ENCODE measurements at places on chromosomes 7 and 10.

DNA sequence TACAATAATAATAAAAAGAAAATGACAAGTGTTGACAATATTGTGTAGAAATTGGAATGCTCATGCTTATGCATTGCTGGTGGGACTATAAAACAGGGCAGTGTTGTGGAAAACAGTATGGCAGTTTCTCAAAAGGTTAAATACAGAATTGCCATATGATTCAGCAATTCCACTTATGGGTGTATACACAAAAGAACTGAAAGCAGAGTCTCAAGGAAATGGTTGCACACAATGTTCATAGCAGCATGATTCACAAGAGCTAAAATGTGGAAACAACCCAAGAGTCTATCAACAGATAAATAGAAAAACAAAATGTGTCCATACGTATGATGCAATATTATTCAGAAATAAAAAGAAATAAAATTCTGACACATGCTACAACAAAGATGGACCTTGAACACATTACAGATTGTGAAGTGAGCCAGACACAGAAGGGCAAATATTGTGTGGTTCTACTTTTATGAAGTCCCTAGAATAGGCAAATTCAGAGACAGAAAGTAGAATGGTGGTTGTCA is 64.8 kb upstream of the GRM8 start:
- DNase-seq, result no peak

- DNase-seq, result no peak
Measured at GRCh38 chr7:108097703-108098102, 32.5 kb downstream of the LAMB4 start.

GRCh38 chr7:50962281-50962883 is 179.7 kb upstream of the GRB10 start:
- DNase-seq, result no peak

- DNase-seq, result no peak
Measured at GRCh38 chr10:120727001-120727400, 124.2 kb upstream of the WDR11 start.

DNA sequence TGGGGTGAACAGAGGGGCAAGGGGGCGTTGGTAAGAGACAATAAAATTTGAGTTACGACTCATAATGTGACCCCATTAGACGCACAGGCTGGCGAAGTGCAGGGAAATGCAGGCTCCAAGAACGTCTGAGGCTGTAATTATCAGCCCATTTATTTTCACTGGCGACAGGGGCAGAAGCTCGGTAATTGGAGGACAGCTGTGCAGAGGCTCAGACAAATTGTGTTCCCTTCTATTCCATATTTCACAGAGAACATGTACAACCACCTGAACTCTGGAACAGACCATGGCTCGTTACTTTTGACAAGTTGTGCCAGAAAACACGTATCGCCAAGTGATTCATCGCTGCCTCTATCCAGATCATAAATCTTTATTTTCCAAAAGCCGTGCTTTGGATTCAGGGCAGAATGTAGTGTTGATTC is 137.3 kb upstream of the FRMD4A start:
- no peak for DNase-seq

DNA sequence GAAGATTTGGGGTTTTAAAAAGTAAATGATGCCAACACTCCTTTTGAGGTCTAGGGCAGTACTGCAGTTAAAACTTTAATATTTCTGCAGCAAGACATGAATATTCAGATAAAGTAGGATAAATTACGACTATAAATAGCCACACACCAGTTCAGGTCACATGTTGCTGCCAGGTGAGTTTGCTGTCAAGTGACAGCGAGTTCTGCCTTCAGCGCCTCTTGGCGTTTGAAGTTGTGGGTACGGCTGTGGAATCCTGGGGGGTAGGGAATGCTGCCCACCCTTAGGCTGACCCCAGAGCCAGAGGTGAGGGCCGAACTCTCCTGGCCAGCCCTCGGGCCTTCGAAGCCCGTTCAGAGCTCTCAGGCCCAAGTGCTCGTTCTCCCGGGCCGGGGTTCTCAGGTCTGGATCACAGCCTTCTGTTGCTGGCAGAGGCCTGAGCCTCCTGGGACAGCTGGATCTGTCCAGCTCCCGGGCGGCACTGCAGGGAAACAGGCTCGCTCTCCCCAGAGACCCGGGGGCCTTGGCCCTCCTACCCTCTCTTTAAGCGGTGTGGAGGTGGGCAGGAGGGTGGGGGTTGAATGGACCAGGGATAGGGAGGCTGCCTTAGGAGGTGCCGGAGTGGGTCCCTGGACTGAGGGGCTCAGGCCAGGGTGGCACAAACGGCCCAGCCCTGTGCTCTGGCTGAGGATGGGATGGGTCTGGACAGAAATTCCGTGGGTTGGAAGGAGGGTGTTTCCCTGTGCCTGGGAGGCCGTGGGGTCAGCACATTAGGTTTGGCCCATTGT is 5.4 kb downstream of the BRI3 start:
- DNase-seq, result no peak

GRCh38 chr7:90761584-90761983 is 165.5 kb downstream of the CDK14 start:
- no peak for DNase-seq

DNA sequence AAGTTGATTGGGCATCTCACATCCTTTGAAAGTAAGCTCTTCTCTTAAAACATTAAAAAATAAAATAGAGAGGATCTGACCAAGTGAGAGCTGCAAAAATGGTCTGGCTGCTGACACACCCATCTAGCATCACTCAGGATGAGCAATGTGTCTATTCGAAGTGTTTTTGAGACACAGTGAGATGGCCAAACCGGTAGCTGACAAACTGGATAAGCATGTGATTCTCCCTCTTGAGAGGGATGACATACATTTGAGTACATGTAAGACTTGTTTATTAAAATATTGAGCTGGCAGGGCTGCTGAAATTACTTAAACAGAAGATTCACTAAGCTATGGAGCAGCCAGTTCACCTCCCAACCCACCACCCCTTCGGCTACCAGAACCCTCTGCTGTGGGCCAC is 333.9 kb downstream of the ADRA2A start:
- DNase-seq, result no peak
